Panc1 (cell line): ENCODE measurements at places on chromosomes 12 and 14. TPM values are rescaled to one million over a fixed set of nuclear protein-coding genes. Genes with fewer than 3 reads are reported as not detected.
A peak's percentile ranks its signal among the peaks of the same experiment; 100 is the strongest.

DNA sequence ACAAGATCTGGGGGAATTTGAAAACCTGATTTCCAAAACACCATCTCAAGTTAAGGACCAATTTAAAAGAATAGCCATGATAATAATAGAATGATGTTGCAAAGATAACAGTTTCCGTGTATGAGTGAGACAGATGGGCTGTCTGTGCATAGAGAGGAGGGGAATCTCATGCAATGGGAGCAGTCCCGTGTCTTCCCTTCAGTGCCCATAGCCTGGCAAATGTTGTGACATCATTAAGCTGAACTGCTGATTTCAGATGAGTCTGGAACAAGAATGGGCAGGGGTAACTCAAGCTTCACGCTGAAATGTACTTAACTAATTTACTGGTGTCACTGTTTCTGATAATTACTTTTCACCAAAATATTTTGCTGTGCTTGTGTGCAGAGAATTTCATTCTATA, 454.0 kb downstream of the FOXG1 start:
- no peaks in the 10 kb centered on the region for H3K4me1 ChIP-seq
- no peak for DNase-seq
- no peaks in the 10 kb centered on the region for H3K36me3 ChIP-seq
- no peak overlapping the region for H3K4me3 ChIP-seq
- no peak overlapping the region for H3K27ac ChIP-seq

- no peak overlapping the region for H3K27ac ChIP-seq
- no peak overlapping the region for H3K4me3 ChIP-seq
- no peak for DNase-seq
- H3K36me3 ChIP-seq: no peaks in the 10 kb centered on the region
Observed at GRCh38 chr12:76529226-76529918, 30.2 kb downstream of the OSBPL8 start.

- H3K27ac ChIP-seq: no peak overlapping the region
- DNase-seq: no peak
- H3K27me3 ChIP-seq: no peaks in the 10 kb centered on the region
- no peaks in the 10 kb centered on the region for H3K36me3 ChIP-seq
Observed at GRCh38 chr12:86772696-86773095, 516.5 kb upstream of the MGAT4C start.

GRCh38 chr14:23195552-23196101, 12.2 kb upstream of the SLC7A8 start:
- no peak for DNase-seq
- H3K27ac ChIP-seq: no peak overlapping the region
- H3K36me3 ChIP-seq: no peaks in the 10 kb centered on the region
- H3K4me3 ChIP-seq: no peak overlapping the region
- H3K27me3 ChIP-seq: no peaks in the 10 kb centered on the region

The PLEKHD1 gene
- total RNA-seq: 0.08 TPM

GRCh38 chr14:63362389-63362819, 43.7 kb upstream of the GPHB5 start:
- no peaks in the 10 kb centered on the region for H3K4me1 ChIP-seq
- no peaks in the 10 kb centered on the region for H3K36me3 ChIP-seq
- DNase-seq: no peak
- no peak overlapping the region for H3K4me3 ChIP-seq

DNA sequence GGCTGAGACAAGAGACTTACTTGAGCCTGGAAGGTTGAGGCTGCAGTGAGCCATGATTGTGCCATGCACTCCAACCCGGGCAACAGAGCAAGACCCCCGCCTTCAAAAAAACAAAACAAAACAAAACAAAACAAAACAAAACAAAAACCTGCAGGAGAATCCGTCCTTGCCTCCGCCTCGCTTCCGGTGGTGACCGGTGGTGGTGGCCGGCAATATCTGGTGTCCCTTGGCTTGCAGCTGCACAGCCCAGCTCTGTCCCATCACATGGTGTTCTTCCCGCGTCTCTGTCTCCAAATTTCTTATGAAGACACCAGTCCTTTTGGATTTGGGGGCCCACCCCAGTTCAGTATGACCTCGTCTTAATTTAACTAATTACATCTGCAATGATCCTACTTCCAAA, 10.0 kb downstream of the SMIM41 start:
- H3K27ac ChIP-seq: no peak overlapping the region
- H3K4me1 ChIP-seq: no peaks in the 10 kb centered on the region
- DNase-seq: no peak
- no peak overlapping the region for H3K4me3 ChIP-seq
- H3K36me3 ChIP-seq: no peaks in the 10 kb centered on the region

GRCh38 chr12:50642761-50643160, 121.1 kb upstream of the ATF1 start:
- DNase-seq: no peak
- H3K36me3 ChIP-seq: no peaks in the 10 kb centered on the region; the same call in 1 of the 2 replicates
- no peak overlapping the region for H3K4me3 ChIP-seq

GRCh38 chr14:54682578-54682977, 115.7 kb downstream of the SAMD4A start:
- H3K27ac ChIP-seq: no peak overlapping the region
- H3K36me3 ChIP-seq: no peaks in the 10 kb centered on the region
- H3K4me1 ChIP-seq: peaks cover 4% of the 10 kb centered on the region
- DNase-seq: no peak
- no peak overlapping the region for H3K4me3 ChIP-seq

The DCTN2 gene
- 97.6 TPM for total RNA-seq

DNA sequence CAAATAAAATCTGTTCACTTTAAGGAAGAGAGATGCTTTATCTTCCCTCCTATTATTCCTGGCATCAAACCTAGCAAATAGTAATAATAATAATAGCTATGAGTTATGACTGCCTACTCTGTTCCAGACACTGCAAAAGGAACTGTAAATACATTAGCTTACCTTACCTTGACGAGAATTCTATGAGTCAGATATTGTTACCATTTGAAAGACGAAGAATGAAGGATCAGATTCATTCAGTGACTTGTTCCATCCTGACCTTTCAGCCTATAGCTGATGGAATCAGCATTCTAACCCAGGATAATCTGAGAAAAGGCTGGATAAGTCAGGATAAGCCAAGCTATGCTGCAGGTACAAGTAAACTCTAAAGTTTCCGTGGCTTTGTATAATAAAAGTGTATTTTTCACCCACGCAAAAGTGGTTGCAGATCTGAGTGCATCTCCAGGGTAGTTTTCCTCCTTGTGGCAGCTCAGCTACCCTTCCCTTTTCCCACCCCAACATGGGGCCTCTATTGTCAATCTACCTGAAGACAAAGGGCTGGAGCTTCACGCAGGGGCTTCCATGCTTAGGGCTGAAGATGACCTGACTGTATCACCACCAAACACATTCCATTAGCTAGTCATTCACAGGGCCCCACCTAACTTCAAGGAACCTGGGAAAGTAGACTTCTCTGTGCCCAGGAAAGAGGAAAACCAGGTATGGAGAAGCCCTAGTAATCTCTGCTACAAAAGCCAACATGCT, 57.2 kb upstream of the CCND2 start:
- DNase-seq: no peak
- no peak overlapping the region for H3K4me3 ChIP-seq
- no peaks in the 10 kb centered on the region for H3K4me1 ChIP-seq
- H3K27me3 ChIP-seq: no peaks in the 10 kb centered on the region; the same call in 1 of the 2 replicates

GRCh38 chr12:117124421-117125271, 25.4 kb upstream of the TESC start:
- no peak for DNase-seq
- no peak overlapping the region for H3K27ac ChIP-seq
- H3K27me3 ChIP-seq: no peaks in the 10 kb centered on the region
- peaks cover 6% of the 10 kb centered on the region; the same call in 1 of the 2 replicates for H3K4me1 ChIP-seq

- DNase-seq: no peak
- peak overlapping the region; percentile 62 for H3K27ac ChIP-seq
- peaks cover 25% of the 10 kb centered on the region for H3K4me1 ChIP-seq
Observed at GRCh38 chr12:13204428-13204827, 7.9 kb downstream of the EMP1 start.

The CPSF6 gene
- 82.0 TPM for total RNA-seq

The MYF6 gene
- total RNA-seq: not detected

The TESPA1 gene
- 0.51 TPM for total RNA-seq

DNA sequence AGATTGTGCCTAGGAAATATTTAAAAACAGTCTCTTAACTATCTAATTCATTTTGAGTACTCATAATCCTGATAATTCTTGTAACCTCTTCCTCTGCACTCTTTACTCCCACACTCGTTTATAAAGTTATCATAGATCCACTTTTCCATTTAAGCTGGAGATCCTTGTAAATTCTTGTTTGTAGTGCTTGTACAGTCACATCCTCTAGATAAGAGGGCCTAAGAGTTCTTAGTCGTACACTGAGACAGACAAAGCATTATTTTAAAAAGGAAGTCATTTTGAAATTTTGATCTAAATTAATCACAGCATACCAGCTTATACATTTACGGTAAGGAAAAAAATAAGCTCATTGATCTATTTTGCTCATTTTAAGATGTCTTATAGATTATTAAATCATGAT, 42.5 kb downstream of the LMO3 start:
- H3K4me3 ChIP-seq: no peak overlapping the region
- H3K27me3 ChIP-seq: no peaks in the 10 kb centered on the region
- H3K36me3 ChIP-seq: no peaks in the 10 kb centered on the region
- H3K4me1 ChIP-seq: no peaks in the 10 kb centered on the region

The MGAT4C gene
- not detected for total RNA-seq

The NIN gene
- total RNA-seq: 37.1 TPM

DNA sequence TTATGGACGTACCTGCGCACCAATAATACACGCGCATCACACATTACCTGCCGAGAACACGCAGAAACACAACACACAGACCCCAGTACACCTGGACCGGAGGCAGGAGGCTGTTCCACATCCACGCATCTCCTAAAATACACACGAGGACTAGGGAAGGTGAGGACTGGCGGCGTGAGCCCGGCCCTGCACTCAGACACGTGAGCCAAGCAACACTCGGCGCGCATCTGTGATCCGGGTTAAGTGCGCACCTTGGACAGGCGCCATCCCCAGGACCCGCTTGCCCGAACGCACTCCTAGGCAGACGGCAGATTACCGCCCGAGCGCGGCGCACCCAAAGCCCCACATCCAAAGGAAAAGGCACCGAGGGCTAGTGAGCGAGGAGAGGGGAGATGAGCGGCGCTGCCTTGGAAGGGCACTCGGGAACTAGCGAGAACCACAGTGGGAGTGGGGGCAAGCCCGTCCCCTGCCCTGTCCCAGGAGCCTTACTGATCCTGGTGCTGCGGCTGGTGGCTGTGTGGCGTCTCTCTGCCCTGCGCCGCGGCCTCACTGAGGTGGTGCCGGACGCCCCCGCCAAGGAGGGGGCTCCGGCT, 417 bp downstream of the GLS2 start:
- no peak overlapping the region for H3K27ac ChIP-seq
- DNase-seq: no peak
- peak overlapping the region; percentile 64 for H3K4me3 ChIP-seq
- H3K4me1 ChIP-seq: 0 out of 2 replicates have a peak, but pooled peaks cover 7% of the 10 kb centered on the region

GRCh38 chr14:76104802-76105355, 46.8 kb upstream of the GPATCH2L start:
- no peaks in the 10 kb centered on the region for H3K36me3 ChIP-seq
- H3K27me3 ChIP-seq: no peaks in the 10 kb centered on the region
- H3K4me1 ChIP-seq: no peaks in the 10 kb centered on the region
- no peak overlapping the region for H3K27ac ChIP-seq
- H3K4me3 ChIP-seq: no peak overlapping the region

The OR6C2 gene
- total RNA-seq: not detected

DNA sequence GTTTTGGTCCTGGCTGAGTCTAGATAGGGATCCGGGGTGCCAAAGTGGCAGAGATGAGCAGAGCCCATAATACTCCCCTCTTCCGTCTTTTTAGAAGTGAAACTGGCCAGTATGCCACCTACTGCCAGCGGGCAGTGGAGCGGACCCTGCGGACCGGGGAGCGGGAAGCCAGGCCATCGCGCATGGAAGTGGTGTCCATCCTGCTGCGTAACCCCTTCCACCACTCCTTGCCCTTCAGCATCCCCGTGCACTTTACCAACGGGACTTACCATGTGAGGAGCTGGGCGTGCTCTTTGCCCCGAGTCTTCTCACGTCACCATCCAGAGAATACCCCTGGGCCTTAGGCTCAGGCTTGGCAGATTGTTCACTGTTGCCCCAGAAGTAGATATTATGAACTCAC, 21.0 kb downstream of the PIGH start:
- H3K4me1 ChIP-seq: no peaks in the 10 kb centered on the region
- no peaks in the 10 kb centered on the region for H3K36me3 ChIP-seq
- no peak for DNase-seq
- H3K4me3 ChIP-seq: no peak overlapping the region

The KICS2 gene
- total RNA-seq: 9.6 TPM

The TMEM179 gene
- 3.4 TPM for total RNA-seq

DNA sequence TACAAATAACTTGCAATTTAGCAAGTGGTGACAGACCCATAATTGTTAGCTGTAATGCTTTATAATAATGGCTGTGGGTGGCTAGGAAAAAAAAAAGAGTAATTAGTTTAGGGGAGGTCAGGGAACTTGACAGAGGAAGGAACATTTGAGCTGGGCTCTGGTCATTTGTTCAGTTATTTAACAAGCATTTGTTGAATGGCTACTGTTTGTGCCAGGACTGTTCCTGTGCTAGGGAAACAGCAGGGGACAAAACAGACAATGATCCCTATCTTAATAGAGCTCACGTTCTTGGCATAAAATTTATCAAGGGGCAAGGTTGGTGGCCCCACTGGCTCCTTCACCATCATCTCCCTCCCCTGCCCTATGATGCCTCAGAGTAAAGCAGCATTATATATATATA, 18.5 kb downstream of the CHST11 start:
- H3K4me3 ChIP-seq: no peak overlapping the region
- H3K36me3 ChIP-seq: no peaks in the 10 kb centered on the region
- no peak overlapping the region for H3K27ac ChIP-seq
- no peaks in the 10 kb centered on the region; the same call in 1 of the 2 replicates for H3K27me3 ChIP-seq

- H3K4me1 ChIP-seq: no peaks in the 10 kb centered on the region
- DNase-seq: no peak
- H3K27ac ChIP-seq: no peak overlapping the region
- H3K27me3 ChIP-seq: no peaks in the 10 kb centered on the region
Observed at GRCh38 chr12:93130366-93131054, 201.4 kb upstream of the EEA1 start.

The TSHR gene
- not detected for total RNA-seq

DNA sequence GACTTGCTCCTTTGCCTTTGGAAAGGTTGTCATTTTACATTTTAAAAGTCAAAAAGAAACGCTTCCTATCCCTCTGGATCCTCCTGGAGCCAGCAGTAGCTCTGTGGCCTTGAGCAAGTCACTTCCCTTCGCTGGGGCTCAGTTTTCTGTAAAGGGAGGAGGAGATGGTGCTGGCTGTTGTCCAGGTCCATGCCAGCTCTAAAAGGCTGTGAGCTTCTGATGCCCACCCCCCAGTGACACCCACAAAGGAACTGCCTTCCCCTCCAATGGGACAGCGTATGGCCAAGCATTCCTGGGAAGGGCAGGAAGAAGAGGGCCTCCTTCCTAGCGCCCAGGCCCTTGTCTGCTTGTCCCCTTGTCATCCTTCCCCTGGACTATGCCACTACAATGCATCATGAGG, 81.5 kb downstream of the NTF3 start:
- H3K4me1 ChIP-seq: no peaks in the 10 kb centered on the region
- no peaks in the 10 kb centered on the region; the same call in 1 of the 2 replicates for H3K27me3 ChIP-seq
- H3K36me3 ChIP-seq: no peaks in the 10 kb centered on the region

The AKAP3 gene
- total RNA-seq: 0.26 TPM
